Cortex of kidney (tissue), 1 donor: ENCODE measurements at places on chromosomes 2 and 18.

DNA sequence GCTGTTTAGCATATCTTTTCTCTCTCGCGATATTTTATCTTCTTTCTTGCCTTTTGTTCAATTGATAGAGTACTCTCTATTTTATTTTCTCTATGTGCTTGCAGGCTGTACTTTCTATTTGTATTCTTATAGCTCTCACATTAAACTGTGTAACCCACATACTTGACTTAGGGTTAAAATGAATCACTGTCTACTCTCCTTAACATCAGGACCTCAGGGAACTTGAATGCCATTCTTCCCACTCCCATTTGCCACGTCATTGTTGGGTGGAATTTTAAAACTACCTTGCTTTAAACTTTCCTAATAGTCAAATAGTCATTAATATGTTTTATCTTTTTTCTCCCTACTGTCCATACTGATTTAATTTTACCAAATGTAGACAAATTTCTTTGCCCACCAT lies 269.7 kb downstream of the ALPK2 start:
- no peak for DNase-seq

GRCh38 chr18:24053211-24053610 lies 38.7 kb downstream of the TTC39C start:
- DNase-seq: no peak

- no peak for DNase-seq
Measured at GRCh38 chr2:39252888-39253518, 9.2 kb upstream of the CDKL4 start.

- no peak for DNase-seq
Measured at GRCh38 chr2:9761577-9761976, 81.7 kb upstream of the TAF1B start.

GRCh38 chr2:17318013-17318412 lies 200.2 kb downstream of the RAD51AP2 start:
- DNase-seq: no peak

- DNase-seq: no peak
Measured at GRCh38 chr2:119929537-119929936, 83.3 kb upstream of the EPB41L5 start.

- no peak for DNase-seq
Measured at GRCh38 chr2:178395941-178396570, 54.9 kb downstream of the PRKRA start.

GRCh38 chr2:180012523-180012922 lies 5.4 kb upstream of the CWC22 start:
- no peak for DNase-seq

DNA sequence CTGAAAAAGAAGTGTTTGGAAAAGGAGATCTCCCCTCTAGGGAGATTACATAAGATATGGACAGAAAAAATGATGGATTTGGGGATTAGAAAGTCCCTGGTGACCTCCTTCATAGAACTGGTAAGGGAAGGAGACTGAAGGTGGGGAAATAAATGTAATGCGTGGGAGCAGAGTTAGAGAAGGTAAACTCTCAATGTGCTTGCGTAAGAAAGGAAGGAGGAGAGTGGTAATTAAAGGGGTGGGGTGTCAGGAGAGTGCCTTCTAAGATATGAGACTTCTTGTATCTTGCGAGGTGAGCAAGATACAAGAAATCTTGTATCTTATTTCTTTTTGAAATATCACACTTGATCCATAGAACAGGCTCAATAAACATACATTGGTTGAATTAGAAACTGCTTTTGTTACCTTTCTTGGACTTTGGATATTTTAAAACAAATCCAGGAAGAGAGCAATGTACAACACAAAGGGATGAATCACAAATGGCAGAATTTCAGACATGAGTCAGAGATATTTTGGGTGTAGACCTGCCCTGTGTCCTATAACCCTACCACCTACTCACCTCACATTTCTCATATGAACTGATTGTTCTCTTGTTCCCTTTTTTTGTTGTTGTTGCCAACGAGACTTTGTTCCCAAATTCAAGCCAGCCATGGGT lies 342.4 kb downstream of the INSIG2 start:
- DNase-seq: no peak

- DNase-seq: no peak
Measured at GRCh38 chr2:20013126-20013849, 820 bp upstream of the MATN3 start.

DNA sequence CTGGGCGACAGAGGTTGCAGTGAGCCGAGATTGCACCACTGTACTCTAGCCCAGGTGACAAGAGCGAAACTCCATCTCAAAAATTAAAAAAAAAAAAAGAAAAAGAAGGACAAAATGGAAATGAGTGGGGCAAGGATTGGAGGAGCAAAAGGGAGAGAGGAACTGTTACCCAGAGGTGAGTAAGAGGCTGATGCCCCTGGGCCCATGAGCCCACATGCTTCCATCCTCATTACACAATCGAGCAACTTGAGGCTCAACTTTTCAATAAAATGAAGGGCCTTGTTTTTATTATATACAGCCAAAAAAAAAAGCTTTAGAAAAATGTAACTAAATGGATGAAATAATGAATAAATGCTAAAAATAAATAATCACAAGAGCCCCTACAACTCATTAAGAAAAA lies 91.7 kb upstream of the YWHAQ start:
- DNase-seq: no peak

DNA sequence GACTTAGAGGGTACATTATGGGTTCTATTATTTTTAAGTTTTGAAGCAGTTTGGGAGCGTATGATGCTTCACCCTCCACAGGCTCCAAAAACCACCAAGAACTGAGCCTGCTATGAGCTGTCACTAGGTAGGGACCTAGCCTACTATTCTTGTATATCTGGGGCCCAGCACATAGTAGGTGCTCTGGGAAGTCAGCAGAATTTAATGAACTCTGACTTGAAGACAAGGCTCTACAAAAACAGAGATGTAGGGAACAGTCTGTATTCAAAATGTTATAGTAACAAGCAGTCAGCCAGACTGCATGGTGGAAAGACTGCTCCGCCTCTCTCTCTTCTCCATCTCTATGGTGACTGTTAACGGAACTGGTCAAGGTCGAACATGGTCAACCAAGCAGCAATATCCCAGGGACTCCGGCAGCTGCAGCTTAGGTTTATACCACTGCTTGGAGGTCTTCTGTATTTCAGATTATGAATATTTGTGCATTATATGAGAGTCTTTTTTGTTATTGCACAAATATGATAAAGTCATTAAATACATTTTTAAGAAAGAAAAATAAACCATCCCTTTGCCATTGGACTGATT lies 22.2 kb upstream of the YWHAQ start:
- DNase-seq: no peak

- DNase-seq: no peak
Measured at GRCh38 chr2:107588181-107588580, 238.5 kb upstream of the RGPD4 start.
